Gastroesophageal sphincter (tissue), 4 donors: ENCODE measurements at places on chromosomes 3 and 15. TPM values are rescaled to one million over a fixed set of nuclear protein-coding genes. Genes with fewer than 3 reads are reported as not detected.

DNA sequence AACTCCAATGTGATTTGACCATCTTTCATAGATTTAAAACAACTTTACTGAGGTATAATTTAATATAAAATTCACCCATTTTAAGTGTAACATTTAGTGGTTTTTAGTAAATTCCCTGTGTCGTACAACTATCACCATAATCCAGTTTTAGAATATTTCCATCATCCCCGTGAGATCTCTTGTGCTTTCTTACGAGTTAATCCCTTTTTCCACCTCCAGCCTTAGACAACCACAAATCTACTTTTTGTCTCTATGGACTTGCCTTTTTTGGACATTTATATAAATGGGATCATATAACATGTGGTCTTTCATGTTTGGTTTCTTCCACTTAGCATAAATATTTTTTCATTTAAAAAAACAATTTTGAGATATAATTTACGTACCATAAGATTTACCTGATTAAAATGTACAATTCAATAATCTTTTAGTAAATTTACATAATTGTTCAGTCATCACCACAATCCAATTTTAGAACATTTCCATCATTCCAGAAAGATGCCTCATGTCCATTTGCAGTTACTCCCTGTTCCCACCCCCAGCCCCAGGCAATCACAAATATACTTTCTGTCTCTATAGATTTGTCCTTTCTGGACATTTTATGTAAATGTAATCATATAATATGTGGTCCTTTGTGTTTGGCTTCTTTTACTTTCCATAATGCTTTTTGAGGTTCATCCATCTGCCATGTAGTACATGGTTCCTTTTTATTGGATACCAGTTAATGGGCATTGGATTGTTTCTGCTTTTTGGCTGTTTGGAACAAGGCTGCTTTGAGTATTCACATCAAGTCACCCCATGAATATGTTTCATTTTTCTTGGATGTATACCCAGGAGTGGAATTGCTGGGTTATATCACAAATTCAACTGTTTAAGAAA lies 3.1 kb downstream of the OXSR1 start:
- ATAC-seq, result no peak

- no peak for ATAC-seq
Measured at GRCh38 chr3:127630811-127631714, 2.1 kb downstream of the PODXL2 start.

DNA sequence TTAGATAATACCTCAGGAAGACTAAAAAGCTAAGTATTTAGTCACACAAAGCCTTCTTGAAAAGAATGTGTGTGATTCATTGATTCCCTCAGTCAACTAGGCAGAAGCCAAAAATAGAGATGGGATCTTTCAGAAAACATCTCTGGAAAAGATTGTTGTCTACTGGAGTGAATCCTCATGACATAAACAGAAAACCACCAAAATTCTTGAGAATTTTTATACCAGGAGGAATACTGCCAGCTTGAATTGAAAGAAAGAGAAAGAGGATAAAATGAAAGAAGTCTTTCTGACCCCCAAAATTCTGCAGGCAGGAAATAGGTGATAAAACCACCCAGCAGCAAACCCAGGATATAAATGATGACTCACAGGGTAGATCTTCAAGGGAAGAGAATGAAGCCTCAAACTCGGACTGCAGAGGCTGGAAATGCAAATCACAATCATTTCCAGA lies 363.1 kb upstream of the PLSCR5 start:
- no peak for ATAC-seq

GRCh38 chr3:72738752-72739530 lies 109.3 kb downstream of the SHQ1 start:
- peak; percentile 72 for ATAC-seq

CLDN16 gene
- total RNA-seq, result not detected

HEMK1 gene
- 6.4 TPM for total RNA-seq

DNA sequence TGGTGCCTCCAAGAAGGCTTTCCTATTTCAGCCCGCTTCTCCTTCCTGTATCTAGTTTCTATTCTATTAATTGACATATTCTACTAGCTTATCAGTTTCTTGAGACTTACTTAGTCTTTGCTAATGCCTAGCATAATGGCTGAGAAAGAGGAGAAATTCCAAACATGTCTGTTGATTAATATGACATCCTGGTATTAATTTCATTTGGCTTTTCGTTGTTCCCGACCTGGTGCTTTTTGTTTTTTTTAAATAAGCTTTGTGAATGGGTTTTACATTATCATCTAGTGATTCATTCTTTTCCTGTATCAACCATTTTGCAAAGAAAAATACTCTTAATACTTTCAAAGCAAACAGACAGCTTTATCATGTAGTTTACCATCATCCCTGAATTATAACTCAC lies 13.1 kb downstream of the WDR53 start:
- no peak for ATAC-seq

DNA sequence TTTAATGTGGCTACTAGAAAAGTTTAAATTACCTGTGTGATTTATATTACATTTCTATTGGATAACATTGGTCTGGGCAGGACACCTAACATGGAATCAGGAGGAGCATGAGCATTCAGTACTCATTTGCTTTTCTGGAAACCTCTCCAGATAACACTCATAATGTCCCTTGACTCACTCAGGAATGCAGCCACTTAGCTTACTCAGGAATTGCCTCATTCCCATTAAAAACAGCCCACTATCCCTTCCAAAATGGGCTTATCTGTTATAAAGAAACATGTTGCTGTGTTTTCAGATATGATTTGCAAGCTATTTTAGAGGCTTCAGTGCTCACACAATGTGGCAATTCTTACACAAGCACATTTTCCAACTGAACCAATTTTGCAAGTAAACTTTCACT lies 17.1 kb downstream of the GBE1 start:
- peak; percentile 86 for ATAC-seq

- ATAC-seq, result no peak
Measured at GRCh38 chr15:62288361-62289017, 123.4 kb upstream of the C2CD4B start.

ALG1L2 gene
- not detected for total RNA-seq

GRCh38 chr3:88364926-88365325 lies 215.2 kb downstream of the C3orf38 start:
- ATAC-seq, result no peak

DNA sequence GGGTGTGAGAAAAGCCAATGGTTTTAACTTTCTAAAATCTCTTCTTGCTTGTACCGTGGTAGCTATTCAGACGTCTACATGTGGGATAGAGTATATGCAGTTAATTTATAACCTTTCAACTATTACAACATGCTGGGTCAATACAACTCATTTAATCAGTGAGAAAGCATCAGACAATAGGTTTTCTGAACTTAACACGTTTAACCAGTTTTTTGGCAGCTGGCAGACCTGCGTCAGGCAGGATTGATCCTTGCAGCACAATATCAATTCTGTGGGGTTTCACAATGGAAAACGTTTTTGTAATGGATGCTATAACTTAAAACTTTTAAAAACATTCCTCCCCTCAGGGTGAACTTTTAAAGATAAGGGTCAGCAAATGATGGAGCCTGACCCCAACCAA lies 6.5 kb downstream of the GNB5 start:
- ATAC-seq, result no peak

DNA sequence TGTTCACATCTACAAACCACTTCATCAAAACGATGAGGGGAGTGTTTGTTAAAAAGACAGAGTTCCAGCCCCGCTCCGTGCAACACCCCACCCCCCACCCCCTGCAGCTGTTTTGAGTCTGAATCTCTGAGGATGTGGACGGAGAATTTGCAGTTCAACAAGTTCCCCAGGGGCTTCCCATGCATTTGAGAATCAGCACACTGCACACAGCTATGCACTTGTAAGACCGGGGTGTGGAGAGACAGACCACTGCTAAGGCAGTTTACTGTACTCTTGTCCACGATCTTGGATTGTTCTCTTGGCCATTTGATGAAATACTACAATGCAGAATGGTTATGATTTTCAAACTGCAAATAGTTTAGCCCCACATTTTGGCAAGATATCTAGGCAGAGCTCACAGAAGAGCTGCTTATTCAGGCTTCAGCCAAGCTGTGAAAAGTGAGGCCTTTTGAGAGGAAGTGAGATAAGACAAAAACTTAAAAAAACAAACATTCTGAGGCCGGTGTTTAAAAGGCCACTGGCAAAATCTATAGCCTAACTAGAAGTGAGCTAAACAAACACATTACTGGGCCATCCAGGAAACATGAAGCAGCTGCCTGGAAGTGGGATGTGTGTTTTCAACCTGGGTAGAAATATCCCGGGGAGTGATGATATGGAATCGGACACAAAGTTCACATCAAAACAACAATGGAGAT lies 308.2 kb upstream of the ADAMTS9 start:
- ATAC-seq, result no peak

DNA sequence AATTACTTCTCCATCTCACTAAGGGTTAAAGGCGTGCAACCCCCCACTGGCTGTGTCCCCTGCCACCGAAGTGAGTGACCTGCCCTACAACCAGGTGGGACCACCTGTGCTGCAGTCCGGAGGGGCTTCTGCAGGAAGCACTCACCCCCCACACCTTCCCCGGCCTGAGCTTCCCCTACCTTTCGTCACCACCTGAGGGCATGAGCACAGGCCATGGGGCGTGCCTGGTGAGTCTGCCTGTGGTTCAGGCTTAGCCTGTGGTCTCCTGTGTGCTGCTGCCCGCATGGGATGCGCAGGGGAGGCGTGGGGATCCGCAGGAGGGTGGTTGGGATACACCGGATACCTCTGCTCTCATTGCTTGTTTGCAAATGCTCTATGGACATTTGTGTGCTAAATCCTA lies 46.0 kb downstream of the KLHL25 start:
- no peak for ATAC-seq

- peak; percentile 59 for ATAC-seq
Measured at GRCh38 chr15:69298697-69299441, at the start of gene PAQR5. PAQR5 (plus strand) TSS chr15:69298912; CDS start chr15:69360081, 61,169 bp downstream.

DNA sequence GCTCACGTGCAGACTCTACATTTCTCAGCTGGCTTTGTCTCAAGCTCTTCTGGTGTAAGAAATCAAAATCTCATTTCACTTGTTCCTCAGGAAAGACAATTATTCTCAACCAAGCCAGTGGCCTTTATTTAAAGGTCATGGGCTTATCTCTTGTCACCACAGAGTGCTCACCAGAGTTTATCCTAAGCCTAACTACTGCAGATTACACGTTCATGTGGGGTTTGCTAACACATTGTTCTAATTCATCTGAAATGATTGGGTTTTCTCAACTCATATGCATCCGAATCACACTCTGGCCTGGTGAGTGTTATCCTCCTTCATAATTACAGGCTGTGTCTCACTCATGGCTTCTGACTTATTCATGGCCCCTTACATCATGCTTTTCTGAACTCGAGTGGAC lies 83.3 kb upstream of the TSC22D2 start:
- ATAC-seq, result no peak

DNA sequence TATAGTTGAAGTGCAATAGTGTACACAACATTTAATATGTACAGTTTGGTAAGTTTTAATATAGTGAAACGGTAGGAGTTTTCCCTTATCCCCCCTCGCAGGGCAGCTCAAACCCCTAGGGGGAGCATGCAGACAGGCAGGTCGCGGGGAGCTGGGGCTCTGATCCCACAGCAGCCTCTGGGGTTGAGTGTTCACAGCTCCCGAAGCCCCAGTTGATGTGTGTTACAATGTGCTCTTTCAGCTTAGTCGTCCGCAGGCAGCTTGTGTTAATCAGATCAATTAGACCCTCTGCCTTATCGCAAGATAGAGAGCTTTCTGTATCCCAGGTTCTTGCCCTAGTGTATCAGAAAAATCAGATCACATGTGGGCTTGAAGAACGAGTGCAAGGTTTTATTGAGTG lies 143.1 kb upstream of the CHRNA7 start:
- no peak for ATAC-seq

DNA sequence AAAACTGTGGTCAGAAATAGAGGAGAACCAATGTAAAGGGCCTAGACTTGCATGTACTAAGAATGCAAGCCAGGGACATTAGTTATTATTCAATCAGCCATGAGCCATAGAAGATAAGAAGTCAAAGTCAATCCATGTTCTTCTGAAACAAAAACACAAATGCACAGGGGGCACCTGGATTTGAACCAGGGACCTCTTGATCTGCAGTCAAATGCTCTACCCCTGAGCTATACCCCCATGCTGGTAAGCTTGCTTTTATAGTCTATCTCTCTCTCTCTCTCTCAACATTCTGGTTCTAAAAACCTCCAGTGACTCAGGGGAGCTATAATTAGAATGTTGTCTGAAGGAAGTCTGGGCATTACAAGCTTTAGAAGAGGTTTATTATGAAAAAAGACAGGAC lies 85.6 kb upstream of the ACP3 start:
- no peak for ATAC-seq

- peak; percentile 61 for ATAC-seq
Measured at GRCh38 chr15:40121911-40122638, 13.4 kb upstream of the BMF start.

COL6A5 gene
- total RNA-seq, result not detected

CALML4 gene
- total RNA-seq, result 53.5 TPM

DNA sequence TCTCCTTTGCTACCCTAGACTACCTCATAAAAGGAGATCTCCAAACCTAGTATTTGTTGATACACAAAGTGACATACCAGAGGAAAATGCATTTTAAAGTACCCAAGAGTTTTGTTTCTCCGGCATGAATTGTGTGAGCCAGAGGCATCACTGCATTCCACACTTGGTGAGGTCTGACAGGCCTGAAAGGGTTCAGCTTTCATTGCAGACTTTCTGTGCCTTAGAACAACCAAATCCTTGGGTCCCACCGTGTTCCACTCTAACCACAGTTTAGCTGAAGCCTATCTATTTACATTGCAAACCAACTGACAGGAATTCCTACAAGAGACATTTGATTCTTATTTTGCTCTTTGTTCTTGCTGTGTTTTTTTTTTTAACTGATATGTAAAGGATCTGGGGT lies 21.0 kb upstream of the EID1 start:
- ATAC-seq, result no peak

REC114 gene
- total RNA-seq, result not detected

DNA sequence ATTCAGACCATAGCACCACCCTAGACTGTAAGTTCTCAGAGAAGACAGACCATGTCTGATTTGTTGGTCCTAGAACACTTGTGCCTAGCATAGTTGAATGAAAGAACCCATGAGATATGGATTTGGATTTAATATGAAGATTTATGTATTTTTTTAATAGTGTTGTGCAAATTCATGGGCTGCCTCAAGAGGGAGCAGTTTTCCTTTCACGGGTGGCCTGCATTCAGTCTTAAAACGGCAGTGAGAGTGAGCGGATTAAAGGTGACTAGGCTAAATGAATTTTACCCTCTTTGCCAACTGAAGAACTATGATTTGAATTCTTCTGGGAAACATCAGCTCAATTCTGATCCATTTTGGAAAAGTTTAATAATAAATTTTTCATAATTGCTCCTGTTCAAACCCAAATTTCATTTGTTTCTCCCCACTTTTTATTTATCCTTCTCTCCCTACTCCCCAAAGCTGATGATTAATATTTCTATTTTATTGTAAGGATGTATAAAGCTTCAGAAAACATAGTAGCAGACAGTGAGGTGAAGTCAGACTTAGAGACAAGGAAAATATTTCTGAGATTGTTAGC lies 67.3 kb downstream of the MORC1 start:
- no peak for ATAC-seq
